HS-5 (cell line): ENCODE measurements at places on chromosomes 6 and 20.

DNA sequence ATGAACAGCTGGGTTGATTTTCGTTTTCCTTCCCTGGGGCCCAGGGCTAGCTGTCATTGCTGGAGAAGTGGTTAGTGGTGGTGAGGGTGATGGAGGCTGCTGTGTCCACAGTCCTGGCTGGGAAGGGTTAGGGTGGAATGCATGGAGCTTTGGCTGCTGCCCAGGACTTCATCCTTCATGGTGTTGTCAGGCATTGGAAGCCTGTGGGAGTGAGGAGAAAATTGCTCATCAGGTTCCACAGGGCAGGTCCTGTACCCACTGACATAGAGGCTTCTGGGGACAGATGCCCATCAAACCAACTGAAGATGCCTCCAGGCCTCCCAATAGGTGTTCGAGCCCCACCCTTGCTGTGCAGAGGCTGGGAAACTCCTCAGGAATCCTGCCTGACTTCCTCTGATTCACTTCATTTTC lies 262.4 kb upstream of the SUPT3H start:
- DNase-seq: no peak

DNA sequence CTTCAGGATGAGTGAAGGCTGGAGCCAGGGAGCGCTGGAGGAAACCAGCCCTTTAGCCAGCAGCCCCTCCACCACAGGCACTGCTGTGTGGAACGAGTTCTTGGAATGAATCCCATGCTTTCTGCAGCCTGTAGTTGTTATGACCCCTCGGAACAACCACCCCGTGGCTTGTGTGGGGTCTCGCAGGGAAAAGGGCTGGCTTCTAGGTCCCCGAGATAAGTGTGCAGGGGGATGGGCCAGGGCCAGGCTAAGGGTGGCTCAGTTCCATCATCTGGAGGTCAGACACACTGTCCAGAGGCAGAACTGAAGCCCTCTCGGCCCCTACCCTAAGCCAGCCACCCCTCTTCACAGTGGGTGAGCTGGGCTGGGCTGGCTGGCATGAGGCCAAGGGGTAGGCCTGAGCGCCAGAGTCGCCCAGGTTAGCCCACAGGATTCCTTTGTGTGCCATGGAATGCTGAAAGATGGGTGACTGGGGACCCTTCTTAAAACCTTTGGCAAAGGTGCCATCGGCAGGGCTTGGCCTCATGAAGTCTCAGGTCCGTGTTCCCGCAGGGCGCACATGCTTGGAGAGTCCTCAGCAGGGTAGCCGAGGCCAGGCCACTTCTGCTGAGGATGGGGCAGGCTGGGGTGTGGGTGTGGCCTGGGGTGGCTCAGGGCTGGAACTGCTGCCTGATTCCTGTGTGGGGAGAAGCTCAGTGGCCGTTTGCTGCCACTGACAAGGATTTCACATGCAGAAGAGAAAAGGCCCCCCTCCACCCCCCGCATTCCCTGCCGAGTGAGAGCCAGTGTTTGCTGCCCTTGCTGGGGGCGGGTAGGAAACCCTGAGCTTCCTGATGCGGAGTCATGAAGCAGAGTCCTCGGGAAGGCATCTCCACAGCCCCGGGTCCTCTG lies 24.6 kb downstream of the SPATA2 start:
- DNase-seq: no peak

DNA sequence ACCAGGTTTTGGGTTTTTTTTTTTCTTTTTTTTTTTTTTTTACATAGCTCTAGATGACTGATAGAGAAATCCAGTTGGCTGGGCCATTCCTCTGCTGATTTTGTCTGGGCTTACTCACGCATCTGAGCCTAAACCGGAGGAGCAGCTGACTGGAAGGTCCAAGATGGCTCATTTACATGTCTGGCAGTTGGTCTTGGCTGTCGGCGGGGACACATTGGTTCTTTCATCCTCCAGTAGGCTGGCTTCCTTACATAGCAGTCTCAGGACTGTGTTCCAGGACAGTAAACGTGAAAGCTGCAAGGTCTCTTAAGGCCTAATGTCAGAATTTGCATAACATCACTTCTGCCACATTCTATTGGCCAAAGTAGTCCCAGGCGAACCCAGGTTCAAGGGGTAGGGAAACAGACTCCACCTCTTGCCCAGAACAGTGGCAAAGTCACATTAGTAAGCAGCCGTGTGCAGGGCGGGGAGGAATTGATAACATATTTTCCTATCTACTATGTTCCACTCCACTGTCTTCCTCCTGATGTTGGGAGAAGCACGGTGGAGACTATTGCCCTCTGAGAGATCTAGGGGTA lies 87.0 kb downstream of the CDH22 start:
- no peak for DNase-seq

DNA sequence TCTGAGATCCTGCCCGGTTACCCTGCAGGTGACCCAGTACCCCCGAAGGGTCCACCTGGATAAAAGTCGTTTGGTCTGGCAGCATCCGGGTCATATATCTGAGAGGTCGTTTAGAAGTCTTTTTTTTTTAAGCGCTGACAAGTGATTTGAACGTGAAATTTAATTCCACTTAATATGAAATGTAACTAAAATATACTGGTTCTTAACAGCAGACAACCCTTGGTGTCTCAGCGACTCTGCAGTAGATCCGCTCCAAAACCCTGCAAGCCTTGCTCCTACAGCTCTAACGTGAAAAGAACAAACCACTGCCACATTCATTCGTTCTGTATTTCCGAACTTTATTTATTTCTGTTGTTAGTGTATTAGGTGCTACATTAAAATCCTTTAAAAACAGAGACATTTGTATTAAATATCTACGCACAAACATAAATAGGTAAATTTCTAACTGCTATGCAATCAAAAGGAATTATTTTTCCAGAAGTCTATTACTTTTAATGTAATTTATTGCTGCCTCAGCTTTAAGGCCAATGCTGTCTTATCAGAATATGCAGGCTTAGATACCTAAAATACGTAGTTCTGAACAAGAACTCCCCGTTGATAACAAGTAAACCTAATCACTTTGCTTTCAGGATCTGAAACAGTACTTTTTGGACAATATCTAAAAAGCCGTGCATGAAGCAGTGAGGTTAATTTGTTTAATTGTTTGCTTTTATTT lies 33.5 kb upstream of the TCF21 start:
- DNase-seq: no peak

GRCh38 chr6:95288251-95288650 lies 289.1 kb upstream of the MANEA start:
- no peak for DNase-seq

DNA sequence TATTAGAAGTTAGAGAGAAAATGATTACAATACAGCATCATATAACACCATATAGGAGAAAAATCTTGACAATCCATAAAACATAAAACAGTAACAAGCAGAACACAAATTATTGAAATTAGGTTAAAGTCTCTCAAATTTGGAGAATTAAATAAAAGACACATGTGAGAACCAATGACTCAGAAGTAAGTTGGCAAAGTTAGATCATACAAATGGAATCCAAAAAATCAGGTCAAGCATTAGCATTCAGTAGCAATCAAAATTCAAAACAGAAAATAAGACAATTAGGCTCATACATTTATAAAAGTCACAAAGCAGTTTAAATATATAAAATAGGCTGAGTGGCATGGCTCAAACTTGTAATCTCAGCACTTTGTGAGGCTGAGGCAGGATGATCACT lies 775.6 kb downstream of the PHF3 start:
- DNase-seq: peak; percentile 19

DNA sequence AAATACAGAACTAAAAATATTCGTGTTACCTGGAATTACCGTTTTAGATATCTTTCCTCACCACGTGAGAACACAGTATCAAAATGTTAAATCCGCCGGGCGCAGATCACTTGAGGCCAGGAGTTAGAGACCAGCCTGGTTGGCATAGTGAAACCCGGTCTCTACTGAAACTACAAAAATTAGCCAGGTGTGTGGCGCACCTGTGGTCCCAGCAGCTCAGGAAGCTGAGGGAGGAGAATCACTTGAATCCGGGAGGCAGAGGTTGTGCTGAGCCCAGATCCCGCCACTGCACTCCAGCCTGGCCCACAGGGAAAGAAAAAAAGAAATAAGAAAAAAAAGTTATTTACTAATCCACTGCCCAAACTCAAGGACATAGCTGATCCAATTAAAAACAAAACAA lies 4.8 kb upstream of the DDX43 start:
- no peak for DNase-seq

GRCh38 chr6:37580176-37580955 lies 80.7 kb upstream of the CCDC167 start:
- no peak for DNase-seq

DNA sequence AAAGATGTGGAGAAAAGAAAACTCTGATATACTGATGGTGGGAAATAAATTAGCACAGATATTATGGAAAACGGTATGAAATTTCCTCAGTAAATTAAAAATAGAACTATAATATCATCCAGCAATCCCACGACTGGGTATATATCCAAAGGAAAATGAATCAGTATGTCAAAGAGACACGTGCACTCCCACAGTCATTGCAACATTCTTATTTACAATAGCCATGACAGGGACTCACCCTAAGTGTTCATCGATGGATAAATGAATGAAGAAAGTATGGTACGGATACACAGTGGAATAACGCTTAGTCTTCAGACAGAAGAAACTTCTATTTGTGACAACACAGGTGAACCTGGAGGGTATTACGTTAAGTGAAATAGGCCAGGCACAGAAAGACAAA lies 5.7 kb upstream of the ADTRP start:
- no peak for DNase-seq

GRCh38 chr6:90397929-90398674 lies 101.5 kb upstream of the BACH2 start:
- DNase-seq: no peak

GRCh38 chr6:93801101-93801847 lies 381.9 kb upstream of the EPHA7 start:
- DNase-seq: no peak

DNA sequence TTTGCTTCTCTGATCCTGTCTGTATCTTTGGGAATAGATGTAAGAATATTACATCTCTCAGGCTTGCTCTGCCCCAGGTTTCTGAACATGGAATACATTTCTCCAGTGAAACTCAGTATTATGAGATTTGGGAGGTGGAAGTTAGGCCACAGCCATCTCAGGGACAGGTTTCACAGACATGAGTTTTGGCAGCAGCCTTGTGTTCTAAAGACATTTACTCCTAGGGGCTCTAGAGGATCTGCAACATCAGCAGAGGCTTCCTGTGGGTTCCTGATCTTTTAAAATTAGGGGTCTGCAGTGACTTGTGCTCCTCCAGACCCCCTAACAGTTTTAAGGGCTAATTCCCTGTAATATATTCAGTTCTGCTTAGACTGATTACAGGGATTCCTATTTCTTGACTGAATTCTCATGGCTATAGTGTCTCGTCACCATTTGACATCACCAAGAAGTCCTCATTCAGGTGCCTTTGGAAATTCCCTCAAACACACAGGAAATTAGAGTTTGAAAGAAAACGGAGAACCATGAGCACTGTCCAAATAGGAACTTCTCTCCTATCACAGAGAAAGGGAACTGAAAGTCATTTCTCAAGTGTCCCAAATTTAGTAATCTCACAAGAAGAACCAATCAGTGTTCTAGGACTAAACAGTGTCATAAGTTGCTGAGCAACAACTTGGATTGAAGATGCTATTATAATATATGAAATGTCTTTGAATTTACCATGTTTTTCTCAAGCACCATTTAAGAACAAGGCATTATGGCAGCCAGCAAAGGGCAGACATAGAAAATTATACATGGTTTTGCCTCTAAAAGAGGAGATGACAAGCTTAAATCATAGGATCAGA lies 2.5 kb upstream of the HLA-DRA start:
- DNase-seq: no peak

DNA sequence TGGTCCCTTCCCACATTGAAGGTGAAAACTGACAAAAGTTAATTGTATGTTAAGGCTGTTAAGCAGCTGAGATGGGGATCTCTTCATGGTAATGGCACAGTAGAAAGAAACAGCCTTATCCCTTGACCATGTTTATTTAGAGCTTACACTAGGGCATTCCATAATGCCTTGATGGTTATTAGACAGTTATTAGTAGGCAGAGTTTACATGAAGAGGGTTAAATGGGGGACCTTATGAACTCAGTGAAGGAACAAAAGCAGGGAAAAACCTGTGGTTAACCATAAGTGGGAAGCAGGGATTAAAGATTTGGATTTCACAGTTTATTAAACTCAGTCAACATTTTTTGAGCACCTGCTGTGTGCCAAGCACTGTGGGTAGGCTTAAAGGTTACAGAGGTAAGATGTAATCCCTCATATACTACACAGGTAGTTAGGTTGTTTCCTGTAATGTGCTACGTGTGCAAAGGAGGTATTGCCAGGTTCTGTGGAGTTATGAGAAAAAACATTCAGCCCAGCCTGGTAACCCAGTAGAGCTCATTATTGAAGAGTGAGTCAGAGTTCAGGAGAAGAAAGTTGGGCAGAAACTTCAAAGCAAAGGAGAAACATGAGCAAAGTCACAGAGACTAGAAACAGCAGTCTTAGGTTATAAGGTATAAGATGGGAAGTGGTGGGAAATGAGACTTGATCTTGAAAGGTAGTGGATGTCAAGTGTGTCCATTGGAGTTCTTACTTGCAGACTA lies 32.3 kb upstream of the GNRH2 start:
- peak; percentile 24 for DNase-seq

DNA sequence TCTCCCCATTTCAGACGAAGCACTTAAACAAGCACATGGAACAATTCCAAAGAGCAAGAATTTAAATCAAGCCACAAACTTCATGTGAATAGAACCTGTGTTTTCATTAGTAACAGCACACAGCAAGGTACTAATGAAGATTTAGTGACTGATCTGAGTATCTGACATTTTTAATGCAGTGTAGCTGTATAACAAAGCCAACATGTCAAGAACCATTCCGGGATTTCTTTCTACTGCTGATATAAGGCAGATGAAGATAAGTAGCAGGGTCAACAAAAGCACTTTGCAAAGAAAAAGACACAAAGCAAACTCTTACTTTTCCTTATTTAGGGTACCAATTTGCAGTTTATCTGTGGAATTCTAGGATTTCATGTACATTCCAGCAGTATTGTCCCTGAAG lies 11.3 kb downstream of the SLC17A5 start:
- no peak for DNase-seq

DNA sequence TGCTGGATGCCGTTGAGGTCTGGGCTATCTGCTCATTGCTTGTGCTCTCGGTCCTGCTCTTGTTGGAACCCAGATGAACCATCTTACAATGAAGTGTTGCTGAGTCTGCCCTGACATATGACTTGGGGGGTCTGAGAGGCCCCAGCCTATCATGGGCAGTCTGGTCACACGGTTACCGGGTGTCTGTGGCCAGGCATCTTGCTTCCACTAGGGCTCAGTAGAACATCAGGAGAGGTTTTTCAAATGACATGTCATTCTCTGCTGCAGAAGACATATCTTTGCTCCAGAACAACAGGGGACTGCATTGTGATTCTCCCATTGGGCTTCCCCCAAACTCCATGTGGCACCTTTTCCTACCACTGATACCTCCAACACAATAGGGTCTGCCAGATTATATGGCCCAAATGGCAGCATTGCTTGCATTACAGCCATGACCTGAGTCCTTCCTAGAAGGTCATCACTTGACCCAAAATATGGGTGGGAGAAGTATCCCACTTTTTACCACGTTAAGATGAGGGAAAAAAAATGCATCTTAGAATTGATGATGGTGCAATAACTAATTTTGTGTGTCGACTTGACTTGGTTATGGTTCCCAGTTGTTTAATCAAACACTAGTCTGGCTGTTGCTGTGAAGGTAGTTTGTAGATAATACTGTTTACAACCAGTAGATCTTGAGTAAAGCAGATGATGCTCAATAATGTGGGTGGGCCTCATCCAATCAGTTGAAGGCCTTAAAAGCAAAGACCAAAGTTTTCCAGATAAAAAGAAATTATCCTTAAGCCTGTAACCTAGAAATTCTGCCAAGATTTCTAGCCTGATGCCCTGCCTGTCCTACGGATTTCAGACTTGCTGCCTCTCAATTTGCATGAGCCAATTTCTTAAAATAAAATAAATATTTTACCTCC lies 241.0 kb downstream of the QKI start:
- no peak for DNase-seq
